ENCODE measurements at places on chromosomes 4 and X.

DNA sequence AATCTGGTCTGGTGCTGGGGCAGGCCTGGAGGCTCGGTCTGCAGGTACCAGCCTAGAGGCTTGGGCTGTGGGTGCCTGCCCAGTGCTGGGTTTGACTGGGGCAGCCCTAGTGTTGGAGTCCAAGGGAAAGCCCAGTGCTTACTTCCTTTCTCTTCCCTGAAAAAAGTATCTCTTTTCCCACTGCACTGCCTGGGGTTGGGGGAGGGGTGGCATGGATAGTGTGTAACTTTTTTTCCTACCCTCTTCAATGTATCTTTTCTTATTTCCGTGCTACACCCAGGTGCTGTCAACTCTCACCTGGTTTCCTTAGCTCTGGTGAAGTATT lies 21.6 kb downstream of the KANTR start:
- DNase-seq: no peak

- no peak for DNase-seq
These were observed 265.7 kb downstream of the IQCM start for GRCh38 chr4:149549911-149550310.

DNA sequence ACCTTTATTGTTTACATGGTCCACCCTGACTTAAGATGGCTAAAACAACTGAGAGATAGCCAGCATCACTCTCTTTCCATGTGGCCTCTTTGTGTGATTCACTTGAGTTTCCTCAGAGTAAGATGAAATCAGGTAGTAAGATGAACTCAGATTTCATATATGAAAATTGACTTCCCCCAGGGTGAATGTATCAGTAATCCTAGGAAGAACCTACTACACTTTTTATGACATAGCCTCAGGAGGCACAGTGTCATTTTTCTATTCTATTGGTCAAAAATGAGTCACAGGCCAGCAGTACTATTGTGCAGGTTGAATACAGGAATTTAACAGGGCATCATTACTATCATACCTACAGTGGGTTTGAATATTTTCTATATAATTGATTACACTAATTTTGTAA lies 14.6 kb upstream of the SULT1E1 start:
- no peak for DNase-seq

GRCh38 chr4:182770259-182770995 lies 146.8 kb downstream of the DCTD start:
- DNase-seq: no peak

Measured in CD4-positive, alpha-beta T cell treated with Interleukin-6 for 4 hours (primary cell).